Stimulated activated CD8-positive, alpha-beta memory T cell treated with anti-CD3 and anti-CD28 coated beads, Interleukin-7, amount 100 ng/mL, for 1 hour (primary cell): ENCODE measurements at places on chromosomes 3 and 15.

GRCh38 chr3:139670196-139670595 is 7.6 kb downstream of the NMNAT3 start:
- no peak for DNase-seq

DNA sequence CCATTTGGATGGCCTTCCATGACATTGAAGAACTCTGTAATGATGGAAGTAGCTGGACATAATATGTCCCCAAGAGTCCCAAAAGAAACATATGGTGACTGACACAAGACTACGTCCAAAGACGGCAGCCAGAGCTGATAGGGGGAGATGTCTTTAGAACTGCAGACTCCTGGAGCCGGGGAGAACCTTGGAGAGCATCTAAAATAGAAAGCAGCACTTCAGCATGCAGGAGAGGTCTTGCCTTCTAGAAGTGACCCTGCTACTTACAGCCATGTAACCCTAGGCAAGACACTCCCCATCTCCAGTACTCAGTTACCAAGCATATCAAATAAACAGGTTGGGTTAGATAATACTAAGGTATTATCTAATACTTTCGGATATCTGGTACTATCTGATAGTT is 143.8 kb upstream of the BCL6 start:
- no peak for DNase-seq

DNA sequence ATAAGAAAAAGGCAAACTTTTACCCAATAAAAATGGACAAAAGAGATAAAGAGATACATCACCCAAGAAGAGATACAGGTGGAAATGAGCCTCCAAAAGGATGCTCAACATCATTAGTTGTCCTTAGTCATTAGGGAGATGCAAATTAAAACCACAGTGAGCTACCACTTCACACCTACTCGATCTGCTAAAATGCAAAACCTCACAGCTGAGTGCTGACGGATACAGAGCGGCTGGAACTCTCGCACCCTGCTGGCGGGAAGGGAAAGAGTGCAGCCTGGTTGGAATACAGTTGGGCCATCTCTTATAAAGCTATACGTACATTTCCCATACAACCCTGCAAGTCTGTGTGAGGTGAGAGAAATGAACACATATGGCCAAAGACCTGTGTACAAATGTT is 78.5 kb upstream of the PRR20G start:
- no peak for DNase-seq

GRCh38 chr15:52786436-52787122 is 3.6 kb downstream of the ONECUT1 start:
- DNase-seq, result no peak

GRCh38 chr3:37338500-37338899 is 164.1 kb upstream of the LRRFIP2 start:
- no peak for DNase-seq

GRCh38 chr15:29470311-29470710 is 200.7 kb upstream of the NSMCE3 start:
- no peak for DNase-seq
